ENCODE measurements at places on chromosomes 3 and 15. TPM values are rescaled to one million over a fixed set of nuclear protein-coding genes. Genes with fewer than 3 reads are reported as not detected.

Gene TARS3
- total RNA-seq = 9.3 TPM

Gene TRH
- not detected for total RNA-seq

Gene CD276
- 37.5 TPM for total RNA-seq

Gene CLDN16
- total RNA-seq = under 0.01 TPM

Gene ACTRT3
- 2.5 TPM for total RNA-seq

Gene SI
- not detected for total RNA-seq

Gene GOLGA6B
- total RNA-seq = not detected

Gene MITF
- 13.3 TPM for total RNA-seq

Gene MESP2
- total RNA-seq = 0.28 TPM

Gene DNAH1
- 2.0 TPM for total RNA-seq

Gene AHSG
- not detected for total RNA-seq

Gene SUSD5
- 2.9 TPM for total RNA-seq

Gene SLCO2A1
- total RNA-seq = under 0.01 TPM

Gene CHST14
- total RNA-seq = 3.8 TPM

Gene FETUB
- not detected for total RNA-seq

Gene FSTL1
- 1,097 TPM for total RNA-seq

Gene WNT5A
- total RNA-seq = 224 TPM

Gene ST3GAL6
- 1.4 TPM for total RNA-seq

Gene MYH15
- total RNA-seq = 0.28 TPM

Gene RASGRF1
- total RNA-seq = under 0.01 TPM

Gene GABRG3
- not detected for total RNA-seq

Gene LRRIQ4
- not detected for total RNA-seq

All from IMR-90 (cell line).